ENCODE measurements at places on chromosomes 16 and 17.

DNA sequence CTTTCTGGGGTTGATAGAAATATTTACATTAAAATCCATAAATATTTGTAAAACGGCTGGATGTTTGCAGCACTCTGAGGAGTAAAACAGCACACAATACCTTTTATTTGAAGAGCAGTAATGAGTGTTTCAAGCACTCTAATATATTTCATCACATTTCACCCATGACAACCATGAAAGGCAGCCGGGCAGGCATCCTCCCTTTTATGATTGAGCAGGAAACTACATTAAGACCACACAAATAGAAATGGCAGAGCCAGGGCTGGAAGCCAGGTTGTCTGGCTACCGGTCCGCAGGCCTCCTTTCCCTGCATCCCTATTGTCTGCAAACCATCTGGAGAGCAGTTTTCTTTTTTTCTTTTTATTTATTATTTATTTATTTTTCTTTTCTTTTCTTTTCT lies 23.1 kb upstream of the GPRC5C start:
- no peak for DNase-seq

- DNase-seq: no peak
These were observed 30.1 kb downstream of the VPS35 start for GRCh38 chr16:46658925-46659324.

GRCh38 chr17:19743101-19744100 lies 4.7 kb downstream of the ALDH3A1 start:
- no peak for DNase-seq

GRCh38 chr17:56638591-56639051 lies 45.1 kb downstream of the NOG start:
- DNase-seq: no peak

DNA sequence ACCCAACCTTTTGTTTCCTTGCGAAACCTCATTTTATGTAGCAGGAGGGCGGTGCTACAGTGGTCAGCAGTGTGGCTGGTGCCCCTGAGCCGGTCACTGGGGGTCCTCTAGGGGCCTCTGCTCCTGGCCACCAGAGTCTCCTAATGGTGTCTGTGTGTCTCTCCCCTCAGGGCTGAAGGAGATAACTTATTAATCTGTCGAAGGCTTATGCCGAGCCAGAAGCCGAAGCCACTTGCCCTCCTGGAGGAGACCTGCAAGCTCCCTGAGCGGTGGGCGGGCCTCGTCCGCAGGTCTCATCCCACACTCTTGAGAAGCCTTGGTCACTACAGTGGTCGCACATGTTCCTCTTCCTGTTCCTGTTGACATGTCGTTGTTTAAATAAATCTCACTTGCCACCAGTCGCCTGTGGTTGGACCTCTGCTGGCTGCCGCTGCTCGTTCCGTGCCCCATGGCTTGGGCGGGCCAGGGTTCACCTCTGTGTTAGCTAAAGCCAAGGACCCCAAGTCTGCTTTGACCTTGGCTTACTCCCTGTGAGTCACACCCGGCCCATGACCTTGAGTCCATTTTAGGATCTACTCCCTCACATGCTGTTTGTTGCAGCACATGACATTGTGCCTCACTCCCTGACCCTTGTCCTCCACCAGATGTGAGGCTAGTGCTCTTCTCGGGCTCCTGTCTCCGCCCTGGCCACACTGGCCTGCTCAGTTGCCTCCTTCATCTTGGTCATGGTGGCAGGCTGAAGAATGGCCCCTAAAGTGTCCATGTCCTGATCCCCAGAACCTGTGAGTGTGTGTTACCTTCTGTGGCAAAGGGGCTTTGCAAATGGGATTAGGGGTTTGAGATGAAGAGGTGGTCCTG lies 38.7 kb upstream of the AQP8 start:
- DNase-seq: no peak

GRCh38 chr16:17334096-17334495 lies 136.7 kb downstream of the XYLT1 start:
- DNase-seq: no peak

DNA sequence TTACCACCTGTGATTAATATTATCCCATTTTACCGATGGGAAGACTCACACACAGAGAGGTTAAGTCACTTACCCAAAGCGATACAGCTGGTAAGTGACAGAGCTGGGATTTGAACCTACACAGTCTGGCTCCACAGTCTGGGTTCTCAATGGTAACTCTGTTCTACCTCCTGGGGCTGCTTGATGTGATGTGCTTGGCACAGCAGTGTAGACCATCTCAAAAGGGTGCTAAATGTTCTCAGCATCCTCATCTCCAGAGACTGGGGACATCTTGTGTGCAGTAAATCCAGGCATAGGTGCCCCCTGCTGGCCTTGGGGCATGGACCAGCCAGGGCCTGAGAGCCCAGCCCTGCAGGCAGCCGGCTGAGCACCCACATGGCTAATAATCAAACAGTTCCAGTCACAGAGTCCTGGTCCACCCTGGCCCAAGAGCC lies 15.4 kb upstream of the KATNB1 start:
- DNase-seq: no peak

All from DMS 273 treated with DMSO at 0.1 percent for 48 hours (cell line).